NCI-H1048 (cell line): ENCODE measurements at places on chromosomes 2 and 18.

DNA sequence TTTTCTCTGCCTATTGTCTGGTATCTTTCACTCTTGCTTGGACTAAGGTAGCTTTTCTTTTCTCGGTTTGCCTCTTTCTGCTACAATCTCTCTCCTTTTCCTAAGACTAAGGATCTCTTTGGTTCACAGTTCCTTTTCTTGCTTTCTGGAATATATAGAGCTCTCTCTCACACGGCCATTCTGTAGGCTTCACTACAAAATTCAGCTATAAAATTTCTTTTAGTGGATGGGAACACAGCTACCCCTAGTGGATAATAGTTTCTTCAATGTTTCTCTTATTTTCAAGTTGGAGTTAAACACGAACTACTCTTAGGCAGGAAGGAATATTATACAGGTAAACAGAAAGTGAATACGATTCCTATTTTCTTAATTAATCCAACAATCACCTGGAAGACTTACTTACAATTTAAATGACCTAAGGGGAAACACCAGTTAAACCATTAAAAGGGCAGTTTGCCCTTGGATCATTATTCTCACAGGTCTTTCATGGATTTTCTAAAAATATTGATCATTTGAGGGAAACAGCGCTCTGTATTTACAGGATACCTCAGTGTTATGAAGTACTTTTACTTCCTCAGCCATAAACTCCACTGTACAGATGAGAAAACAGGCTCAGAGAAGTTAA, 140.5 kb downstream of the LRP2 start:
- no peak for DNase-seq

- DNase-seq = no peak
Observed at GRCh38 chr2:68807821-68808266, 63.4 kb downstream of the BMP10 start.

- DNase-seq = no peak
Observed at GRCh38 chr2:150526827-150527226, 39.4 kb upstream of the RND3 start.

- no peak for DNase-seq
Observed at GRCh38 chr2:192194265-192194865, 368 bp downstream of the TMEFF2 start.

DNA sequence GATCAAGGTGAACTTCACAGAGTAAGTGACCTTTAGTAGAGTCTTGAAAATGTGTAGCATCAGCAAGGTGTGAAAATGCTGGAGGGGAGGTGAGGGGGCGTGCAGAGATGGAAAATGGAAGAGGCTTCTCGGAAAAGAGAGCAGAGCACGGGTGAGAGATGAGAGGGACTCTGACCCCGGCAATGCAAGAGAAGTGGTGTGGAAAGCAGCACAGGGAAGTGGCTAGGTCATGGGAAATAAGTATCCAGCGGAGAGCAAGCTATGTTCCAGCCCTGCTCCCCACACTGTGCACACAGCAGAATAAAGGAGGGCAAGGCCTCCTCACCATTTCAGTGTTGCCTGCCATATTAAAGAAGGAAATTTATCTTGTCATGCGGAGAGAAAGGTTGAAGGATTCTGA, 241.7 kb upstream of the DOK6 start:
- DNase-seq = no peak

- DNase-seq = no peak
Observed at GRCh38 chr2:215022418-215022817, 116.0 kb downstream of the ABCA12 start.

DNA sequence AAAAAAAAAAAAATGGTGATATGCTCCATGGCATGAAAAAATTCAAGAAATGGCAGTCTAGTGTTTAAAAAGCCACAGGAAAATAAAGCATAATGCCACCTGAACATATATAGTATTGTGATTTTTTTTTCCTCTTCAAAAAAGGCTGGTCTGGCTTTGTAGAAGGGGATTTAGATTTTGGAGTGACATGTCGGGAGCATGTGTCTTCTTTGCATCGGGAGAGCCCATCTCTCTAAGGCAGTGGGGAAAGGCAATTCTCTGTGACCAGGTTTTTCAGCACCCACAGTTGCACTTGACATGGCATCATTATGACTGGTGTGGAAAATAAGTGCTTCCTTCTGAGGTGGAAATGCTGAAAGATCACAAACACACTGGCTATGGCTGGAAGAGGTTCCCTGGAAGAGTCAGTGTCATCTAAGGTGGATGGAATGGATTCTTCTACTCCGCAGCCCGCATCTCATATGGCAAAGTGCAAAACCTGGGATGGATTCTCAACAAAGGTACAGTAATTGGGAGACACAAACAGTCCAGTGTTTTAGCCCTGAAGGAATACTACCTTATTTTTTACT, 172.5 kb downstream of the AGAP1 start:
- DNase-seq = peak; percentile 13
